ENCODE measurements at places on chromosomes 4 and X.

DNA sequence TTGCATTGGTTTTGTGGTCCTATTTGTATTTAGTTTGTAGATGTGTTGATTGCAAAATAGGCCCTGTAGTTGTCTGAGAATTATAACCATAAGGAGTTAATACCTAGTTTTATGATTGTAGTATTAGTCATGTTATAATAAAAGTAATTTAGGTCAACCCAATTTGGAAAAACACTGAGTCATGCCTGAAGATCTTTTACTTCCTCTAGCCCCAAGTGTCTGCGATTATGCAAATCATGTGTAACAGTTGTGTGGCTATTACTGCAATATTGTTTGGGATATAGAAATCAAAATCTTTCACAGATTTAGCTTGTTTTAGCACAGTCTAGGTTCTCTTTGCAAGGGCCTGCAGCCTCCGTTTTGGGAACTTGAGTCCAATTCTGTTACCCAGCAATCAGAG is 12.6 kb downstream of the SRD5A3 start:
- peak; percentile 61 for DNase-seq

- peak; percentile 4 for DNase-seq
Observed at GRCh38 chrX:110407910-110408545, 49.4 kb downstream of the RTL9 start.

- no peak for DNase-seq
Observed at GRCh38 chrX:1300449-1300848, 31.8 kb downstream of the CSF2RA start.

DNA sequence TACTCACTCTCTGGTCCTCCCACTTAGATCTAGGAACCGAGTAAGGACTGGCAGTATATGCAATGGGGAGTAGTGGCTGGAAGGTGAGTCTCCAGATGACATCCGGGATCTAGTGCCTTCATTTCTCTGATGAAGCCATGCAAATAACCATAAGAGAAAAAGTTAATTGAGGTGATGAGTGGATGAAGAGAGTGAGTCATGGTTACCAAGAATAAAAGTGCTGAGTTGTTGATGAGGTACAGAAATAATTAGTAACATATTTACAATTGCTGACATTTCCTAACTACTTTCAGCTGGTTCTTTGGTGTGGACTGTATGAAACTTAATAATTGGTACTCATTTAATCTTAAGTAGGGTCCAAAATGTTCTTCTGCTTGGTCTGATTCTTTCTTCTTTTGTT is 146.7 kb upstream of the PITX2 start:
- no peak for DNase-seq

DNA sequence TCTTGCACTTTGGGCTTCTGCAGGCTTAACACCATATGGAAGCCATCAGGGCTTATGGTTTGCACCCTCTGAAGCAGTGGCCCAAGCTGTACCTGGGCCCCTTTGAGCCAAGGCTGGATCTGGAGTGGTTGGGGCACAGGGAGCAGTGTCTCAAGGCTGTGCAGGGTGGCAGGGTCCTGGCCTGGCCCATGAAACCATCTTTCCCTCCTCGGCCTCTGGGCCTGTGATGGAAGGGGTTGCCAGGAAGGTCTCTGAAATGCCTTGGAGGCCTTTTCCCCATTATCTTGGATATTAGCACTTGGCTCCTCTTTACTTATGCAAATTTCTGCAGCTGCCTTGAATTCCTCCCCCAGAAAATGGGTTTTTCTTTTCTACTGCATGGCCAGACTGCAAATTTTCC is 134.7 kb upstream of the USP9X start:
- no peak for DNase-seq

DNA sequence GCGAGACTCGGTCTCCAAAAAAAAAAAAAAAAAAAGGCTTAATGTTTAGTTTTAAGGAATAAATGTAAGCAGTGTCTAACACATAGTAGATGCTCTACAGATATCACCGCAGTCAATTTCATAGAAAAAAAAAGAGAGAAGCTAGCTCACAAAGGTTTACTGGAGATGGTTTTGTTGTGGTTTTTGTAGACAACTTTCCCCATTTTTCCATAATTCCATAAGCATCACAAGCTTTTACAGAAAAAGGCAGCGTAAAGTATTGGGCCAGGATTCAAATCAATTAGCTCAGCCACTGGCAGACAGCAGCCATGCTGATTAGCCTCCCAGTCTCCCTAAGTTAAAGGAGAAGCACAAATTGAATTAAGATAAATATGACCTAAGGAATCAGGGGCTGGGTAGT is 1.5 kb downstream of the GRSF1 start:
- DNase-seq = no peak

DNA sequence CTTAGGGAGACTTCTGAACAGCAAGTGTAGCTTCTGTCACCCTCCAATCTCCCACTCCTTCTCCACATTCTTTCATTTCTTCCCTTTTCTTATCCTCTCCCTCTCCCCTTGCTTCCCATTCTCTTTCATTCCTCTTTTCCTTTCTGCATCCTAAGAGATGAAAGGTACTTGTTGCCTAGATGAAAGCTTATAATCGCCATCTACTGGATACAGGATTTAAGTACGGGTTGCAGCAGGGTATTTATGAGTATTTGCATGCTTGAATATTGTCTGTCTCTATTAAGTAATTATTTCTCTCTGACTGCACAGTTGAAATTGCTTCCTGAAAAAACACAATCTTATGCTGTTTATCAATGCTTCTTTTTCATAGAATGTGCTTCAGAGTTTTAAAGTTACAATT is 174.0 kb upstream of the TENT5D start:
- DNase-seq = no peak

GRCh38 chr4:145540235-145540634 is 58.6 kb downstream of the SMAD1 start:
- no peak for DNase-seq

GRCh38 chr4:76011700-76012387 is 4.5 kb upstream of the CXCL9 start:
- no peak for DNase-seq

- DNase-seq = peak; percentile 19
Observed at GRCh38 chr4:77043507-77044136, 32.2 kb downstream of the CCNI start.

DNA sequence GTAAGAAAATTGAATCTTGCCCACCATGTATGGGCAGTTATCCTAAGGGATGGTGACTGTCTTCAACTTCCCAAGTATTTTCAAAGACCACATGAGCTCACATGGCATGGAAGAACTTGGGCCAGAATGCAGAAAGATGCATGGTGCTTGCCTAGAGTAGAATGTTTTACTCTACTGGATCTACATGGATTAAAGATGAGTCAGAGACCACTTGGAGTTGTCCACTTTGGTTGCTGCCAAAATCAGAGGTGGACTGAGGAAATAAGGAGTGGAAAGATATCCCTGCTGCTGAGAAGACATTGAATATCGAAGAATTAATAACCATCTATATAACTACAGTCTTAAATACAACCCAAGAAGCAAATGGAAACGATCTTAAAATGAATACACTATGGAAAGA is 498.1 kb downstream of the NLGN4X start:
- DNase-seq = no peak

GRCh38 chrX:36581030-36581429 is 427.1 kb upstream of the FAM47C start:
- no peak for DNase-seq

- no peak for DNase-seq
Observed at GRCh38 chr4:38585871-38586270, 78.1 kb upstream of the KLF3 start.

DNA sequence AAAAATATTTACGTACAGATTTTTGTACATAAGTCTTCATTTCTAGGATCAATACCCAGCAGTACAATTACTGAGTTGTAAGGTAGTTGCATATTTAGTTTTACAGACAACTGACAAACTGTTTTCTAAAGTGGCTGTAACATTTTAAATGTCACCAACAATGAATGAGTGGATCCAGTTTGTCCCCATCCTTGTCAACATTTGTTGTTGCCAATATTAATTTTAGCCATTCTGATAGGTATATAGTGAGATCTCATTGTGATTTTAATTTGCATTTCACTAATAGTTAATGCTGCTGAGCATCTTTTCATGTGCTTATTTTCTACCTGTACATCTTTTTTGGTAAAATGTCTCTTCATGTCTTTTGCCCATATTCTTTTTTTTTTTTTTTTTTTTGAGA is 30.9 kb upstream of the NOCT start:
- DNase-seq = no peak

- peak; percentile 31 for DNase-seq
Observed at GRCh38 chrX:68511255-68511654, 12.4 kb downstream of the YIPF6 start.

DNA sequence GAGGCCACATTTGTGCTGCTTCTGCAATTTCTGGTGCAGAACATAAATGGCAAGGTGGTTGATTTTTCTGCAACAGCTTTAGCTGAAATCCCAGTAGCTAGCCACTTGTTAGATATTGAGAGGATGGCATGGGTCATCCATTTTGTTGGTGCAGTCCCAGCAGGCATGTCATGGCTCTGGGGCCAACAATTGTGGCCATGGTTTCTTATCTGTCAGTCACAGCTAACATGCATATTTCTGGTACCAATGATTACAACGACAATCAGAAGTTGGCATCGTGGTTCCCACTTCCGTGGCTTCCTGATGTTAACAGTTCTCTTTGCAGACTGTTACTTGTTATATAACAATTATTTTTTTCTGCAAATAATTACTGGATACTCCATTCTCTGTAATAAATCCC is 42.8 kb upstream of the PRKG2 start:
- DNase-seq = no peak

GRCh38 chr4:179666226-179666625 is 2224.0 kb upstream of the AGA start:
- DNase-seq = no peak

DNA sequence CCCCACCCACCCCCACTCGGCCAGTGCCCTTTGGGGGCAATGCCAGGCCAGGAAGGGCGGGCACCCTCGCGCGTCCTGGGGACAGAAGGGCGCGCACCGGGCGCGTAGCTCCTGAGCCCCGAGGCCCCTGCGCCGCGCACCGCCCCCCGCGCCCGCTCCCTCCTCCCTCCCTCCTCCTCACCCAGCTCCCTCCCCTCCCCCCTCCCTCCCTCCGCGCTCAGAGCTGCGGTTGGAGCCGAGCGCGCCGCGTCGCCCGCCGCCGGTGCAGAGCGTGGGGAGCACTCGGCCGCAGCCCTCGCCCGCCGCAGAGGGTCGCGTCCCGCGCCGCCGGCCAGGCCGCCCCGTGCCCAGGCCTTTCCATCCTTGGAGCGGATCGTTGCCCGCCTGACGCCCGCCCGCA is at the start of gene ATP2B3:
ATP2B3 (plus strand) TSS at position 220 of the 400 bp plus-strand sequence. CDS start 18,606 bp downstream, outside the sequence.
- DNase-seq = no peak

DNA sequence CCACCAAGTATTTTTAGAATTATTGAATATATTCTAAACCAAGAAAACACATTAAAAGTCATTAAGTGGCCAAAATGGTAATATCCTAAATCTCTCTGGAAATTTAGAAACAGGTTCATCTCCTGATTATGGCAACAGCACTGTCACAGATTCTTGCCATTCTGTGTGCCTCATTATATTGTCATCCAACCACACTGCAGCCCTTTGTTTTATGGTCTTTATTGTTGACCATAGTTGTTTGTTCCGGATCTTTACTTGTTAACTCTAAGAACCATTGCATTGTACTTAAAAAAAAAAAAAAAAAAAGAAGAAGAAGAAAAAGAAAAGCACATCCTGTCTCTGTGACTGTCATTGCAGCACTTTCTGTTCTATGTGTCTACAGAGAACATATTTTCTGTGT is 822.1 kb upstream of the ADGRL3 start:
- no peak for DNase-seq

DNA sequence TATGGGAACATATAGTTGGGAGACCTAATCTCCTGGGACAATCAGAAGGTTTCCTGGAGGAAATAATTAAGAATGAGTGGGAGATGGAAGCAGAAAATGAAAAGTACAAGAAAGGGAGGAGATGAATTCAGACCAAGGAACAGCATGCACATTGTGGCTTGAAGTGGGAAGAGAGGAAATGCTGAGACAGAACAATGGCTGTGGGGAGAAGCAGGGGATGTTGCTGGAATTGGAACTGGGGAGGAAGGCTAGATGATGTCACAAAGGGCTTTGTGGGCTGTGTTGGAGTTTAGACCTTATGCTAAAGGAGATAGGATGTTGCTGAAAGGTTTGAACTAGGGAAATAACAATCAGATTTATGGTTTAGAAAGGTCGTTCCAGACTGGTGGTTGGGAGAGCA is 119.5 kb upstream of the DIPK2B start:
- DNase-seq = no peak

DNA sequence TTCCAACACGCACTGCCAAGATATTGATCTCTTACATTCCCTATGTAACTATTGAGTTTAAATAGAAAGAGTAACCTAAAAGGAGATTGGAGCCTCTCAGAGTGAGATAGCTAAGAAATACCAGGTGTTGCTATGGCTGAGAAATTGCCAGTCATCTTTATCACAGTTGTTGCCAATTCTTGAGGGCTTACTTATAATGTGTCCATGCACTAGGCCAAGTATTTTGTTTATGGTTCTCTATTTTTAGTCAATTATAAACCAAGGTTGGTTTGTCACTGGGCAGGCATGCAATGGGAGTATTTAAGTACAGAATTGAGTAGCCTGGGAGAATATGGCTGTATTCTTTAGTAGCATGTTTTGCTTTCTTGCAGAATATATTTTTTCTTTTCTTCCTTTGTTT is 201.6 kb downstream of the TEX13A start:
- no peak for DNase-seq

- no peak for DNase-seq
Observed at GRCh38 chr4:17092736-17093437, 194.4 kb upstream of the LDB2 start.

GRCh38 chrX:8906299-8906938 is 105.2 kb upstream of the FAM9A start:
- DNase-seq = no peak

DNA sequence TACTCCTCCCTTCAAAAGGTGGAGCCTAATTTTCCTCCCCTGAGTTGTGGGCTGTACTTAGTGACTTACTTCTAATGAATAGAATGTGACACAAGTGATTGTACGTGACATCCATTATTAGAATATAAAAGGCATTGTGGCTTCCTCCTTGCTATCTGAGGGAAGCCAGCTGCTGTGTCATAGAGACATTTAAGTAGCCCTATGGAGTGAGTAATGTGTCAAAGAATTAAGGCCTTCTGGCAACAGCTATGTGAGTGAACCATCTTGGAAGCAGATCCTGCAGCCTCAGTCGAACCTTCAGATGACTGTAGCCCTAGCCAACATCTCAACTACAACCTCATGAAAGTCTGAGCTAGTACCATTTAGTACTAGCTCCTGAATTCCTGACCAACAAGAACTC is 76.1 kb downstream of the BCOR start:
- DNase-seq = no peak

GRCh38 chrX:129622757-129623301 is 31.9 kb downstream of the APLN start:
- DNase-seq = no peak

Measured in AML-193 (cell line).